ENCODE measurements at places on chromosomes 2 and 18.

- peak; percentile 11 for DNase-seq
Observed at GRCh38 chr18:4106407-4107033, 348.6 kb downstream of the DLGAP1 start.

DNA sequence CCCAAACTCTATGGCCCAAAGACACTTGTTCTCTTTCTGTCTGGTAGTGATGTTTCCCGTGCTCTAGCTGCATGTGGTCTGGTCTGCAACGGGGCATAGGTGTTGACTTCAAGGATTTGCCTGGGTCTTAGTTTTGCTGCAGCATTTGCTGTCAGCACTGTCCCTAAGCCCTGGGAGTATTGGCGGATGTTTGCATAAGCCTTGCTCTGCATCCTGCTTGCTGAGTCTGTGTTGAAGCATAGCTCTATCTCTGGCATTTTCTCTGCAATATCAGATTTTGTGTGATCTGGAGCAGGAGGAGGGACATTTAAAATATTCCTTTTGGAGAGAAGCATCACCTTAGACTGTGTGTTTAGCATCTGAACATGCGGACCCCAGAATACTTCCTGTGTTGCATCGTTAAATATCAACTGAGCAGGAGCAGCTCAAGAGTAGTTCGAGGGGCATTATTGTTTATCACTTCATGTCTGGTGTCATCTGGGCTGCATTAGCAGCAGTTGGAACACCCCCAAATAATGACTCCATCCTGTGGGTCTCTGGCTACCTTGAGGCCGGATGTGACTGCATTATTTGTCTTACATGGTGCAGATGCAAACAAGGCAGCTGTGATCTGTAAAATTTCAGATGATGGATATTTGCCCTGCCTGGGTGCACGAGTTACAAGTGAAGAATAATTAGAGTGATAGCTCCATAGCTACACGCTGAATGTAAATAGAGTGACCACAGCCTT lies 231.7 kb downstream of the TRIB2 start:
- no peak for DNase-seq

DNA sequence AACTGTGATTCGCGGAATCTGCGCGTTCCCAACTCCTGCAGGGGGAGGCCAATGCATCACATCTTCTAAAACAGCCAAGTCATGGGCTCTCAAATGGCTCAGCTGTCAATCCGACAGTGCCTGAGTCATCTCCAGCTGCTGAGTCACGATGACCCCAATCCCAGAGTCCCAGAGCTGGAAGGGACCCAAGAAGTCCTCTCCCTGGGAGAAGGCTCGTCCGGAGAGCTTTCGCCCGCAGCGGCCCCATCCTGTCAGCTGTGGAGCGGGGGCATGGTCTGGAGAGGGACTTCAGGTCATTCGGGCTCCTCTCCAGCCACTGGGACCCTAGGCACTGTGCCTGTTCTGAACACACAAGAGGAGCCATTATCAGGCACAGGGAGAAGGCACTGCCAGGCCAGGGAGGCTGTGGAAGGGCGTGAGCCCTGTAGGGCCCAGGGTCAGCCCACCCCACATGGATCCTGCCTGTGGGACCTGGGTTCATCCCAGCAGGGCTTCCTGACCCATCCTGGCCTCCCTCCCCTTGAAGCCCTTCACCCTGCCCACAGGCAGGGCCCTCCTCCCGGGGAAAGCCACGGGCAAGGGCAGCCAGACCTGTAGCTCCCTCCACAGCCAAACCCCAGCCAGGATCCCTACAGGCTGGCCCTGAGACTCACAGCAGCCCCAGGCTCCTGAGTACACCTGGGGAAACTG lies 47.6 kb upstream of the GPC1 start:
- peak; percentile 94 for DNase-seq

- no peak for DNase-seq
Observed at GRCh38 chr18:47868744-47869143, 61.7 kb downstream of the SMAD2 start.

GRCh38 chr18:9400197-9400596 lies 65.6 kb downstream of the TWSG1 start:
- DNase-seq: no peak

- no peak for DNase-seq
Observed at GRCh38 chr2:233795735-233796171, 17.6 kb downstream of the MROH2A start.
